Adrenal gland (tissue), 19 donors: ENCODE measurements at places on chromosomes 3 and 15. TPM values are rescaled to one million over a fixed set of nuclear protein-coding genes. Genes with fewer than 3 reads are reported as not detected.

SPCS1 gene
- 192 TPM for total RNA-seq

MAP6D1 gene
- 0.52 TPM for total RNA-seq

IL12A gene
- total RNA-seq: not detected

MOBP gene
- not detected for total RNA-seq

GHSR gene
- total RNA-seq: not detected

HRH1 gene
- 0.24 TPM for total RNA-seq

HIGD2B gene
- total RNA-seq: not detected

CNOT10 gene
- total RNA-seq: 18.3 TPM

PDCD7 gene
- 18.7 TPM for total RNA-seq

GRAMD1C gene
- total RNA-seq: 4.3 TPM

SENP8 gene
- total RNA-seq: 4.6 TPM

RGMA gene
- 3.6 TPM for total RNA-seq

MEX3B gene
- total RNA-seq: 0.61 TPM

TMPRSS7 gene
- not detected for total RNA-seq

TEX55 gene
- not detected for total RNA-seq

ZNF385D gene
- total RNA-seq: 0.20 TPM

MBNL1 gene
- total RNA-seq: 135 TPM

FMN1 gene
- 29.2 TPM for total RNA-seq

NCK1 gene
- 36.1 TPM for total RNA-seq
